ENCODE measurements at places on chromosomes 7 and 10.

GRCh38 chr7:87426160-87426559, 49.3 kb downstream of the ABCB4 start:
- DNase-seq, result no peak

GRCh38 chr10:107244122-107244521, 79.6 kb upstream of the SORCS1 start:
- DNase-seq, result no peak

GRCh38 chr10:13759168-13759567, 172.4 kb downstream of the PRPF18 start:
- DNase-seq, result no peak

DNA sequence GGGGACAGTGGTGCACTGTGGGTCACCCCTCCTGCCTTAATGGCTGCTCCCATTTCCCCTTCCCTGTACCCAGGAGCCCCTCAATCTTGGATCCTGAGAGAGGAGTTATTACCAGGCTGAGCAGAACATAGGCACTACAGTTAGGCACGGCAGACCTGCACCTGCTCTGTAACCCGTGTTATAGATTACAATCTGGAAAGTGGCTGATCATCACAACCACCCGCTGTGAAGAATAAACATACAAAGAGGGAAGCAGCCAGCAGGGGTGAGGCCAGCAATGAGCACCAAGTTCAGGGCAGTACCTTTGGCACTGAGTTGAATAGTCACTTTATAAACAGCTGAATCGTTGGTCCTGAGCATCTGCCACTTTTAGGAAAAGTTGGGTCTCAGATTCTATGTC, 1.7 kb downstream of the CDHR1 start:
- no peak for DNase-seq

- DNase-seq, result no peak
Observed at GRCh38 chr10:69558559-69558958, 14.7 kb downstream of the NEUROG3 start.

GRCh38 chr7:132959891-132960290, 122.0 kb downstream of the CHCHD3 start:
- DNase-seq, result no peak

GRCh38 chr10:119503821-119504220, 38.7 kb downstream of the RGS10 start:
- peak; percentile 54 for DNase-seq

GRCh38 chr7:7773334-7774309, 55.2 kb upstream of the RPA3 start:
- DNase-seq, result no peak

DNA sequence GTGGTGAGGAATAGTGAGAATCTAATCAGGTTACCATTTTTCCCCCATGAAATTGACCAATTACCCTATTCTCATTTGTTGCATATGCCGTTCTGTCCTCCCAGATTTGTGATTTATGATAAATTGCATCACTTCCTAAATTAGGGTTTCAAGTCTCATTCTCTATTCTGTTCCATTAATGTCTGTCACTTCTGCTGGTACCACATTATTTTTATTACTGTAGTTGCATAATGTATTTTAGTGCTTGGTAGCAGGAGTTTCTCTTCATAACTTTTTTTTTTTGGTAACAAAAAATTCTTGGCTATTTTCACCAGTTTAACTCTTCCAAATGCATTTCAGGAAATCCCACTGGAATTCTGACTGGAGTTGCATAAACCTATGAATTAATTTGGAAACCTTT, 44.0 kb upstream of the FAM133B start:
- DNase-seq, result no peak

Measured in NCI-H446 (cell line).